ENCODE measurements at places on chromosomes 5 and 9.

- DNase-seq, result no peak
These were observed 234.1 kb downstream of the ADGRV1 start for GRCh38 chr5:90792725-90793124.

- DNase-seq, result no peak
These were observed 674 bp downstream of the C5orf15 start for GRCh38 chr5:133967698-133968203.

- no peak for DNase-seq
These were observed 46.8 kb downstream of the ITGA2 start for GRCh38 chr5:53035868-53036381.

GRCh38 chr9:129467004-129467588 is 153.8 kb downstream of the C9orf50 start:
- DNase-seq, result no peak
